CD4-positive, alpha-beta T cell treated with Interferon gamma for 1 hour (primary cell): ENCODE measurements at places on chromosomes 12 and 14.
A peak's percentile ranks its signal among the peaks of the same experiment; 100 is the strongest.

- DNase-seq = no peak
Observed at GRCh38 chr12:118206107-118206412, 70.1 kb downstream of the PEBP1 start.

- no peak for DNase-seq
Observed at GRCh38 chr12:25456474-25456873, 96.6 kb downstream of the LMNTD1 start.

- no peak for DNase-seq
Observed at GRCh38 chr12:131832321-131833231, 4.4 kb downstream of the MMP17 start.

DNA sequence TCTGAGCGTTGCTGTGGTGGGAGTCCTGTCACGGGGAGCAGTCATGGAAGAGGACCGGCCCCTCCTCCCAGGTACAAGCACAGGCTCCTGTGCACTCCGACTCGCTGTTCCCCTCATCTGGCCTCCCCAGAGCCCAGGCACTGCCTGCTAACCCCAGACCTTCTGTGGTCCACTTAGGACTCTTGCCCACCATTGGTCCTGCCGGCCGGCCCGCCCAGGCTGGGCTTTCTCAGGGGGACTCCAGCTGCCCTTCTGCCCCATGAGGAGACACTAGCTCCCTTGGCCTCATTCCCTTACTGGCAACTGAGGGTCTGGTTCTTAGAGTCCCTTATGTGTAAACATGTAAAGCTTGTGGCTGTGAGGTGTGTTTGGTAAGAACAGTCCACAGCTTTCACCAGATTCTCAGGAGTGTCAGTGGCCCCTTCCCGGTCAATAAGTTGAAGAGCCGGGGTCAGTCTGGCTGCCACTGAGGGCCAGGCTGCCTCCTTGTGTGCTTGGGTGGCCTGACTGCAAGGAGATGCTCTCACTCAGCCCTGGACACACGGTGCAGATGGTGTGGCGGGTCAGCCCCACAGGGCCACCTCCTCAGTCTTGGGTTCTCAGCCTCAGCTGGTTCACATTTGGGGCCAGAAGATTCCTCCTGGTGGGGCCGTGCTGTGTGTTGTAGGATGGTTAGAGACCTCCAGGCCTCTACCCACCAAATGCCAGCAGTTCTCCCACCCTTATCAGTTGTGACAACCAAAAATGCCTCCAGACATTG, 43.6 kb downstream of the DDX51 start:
- no peak for DNase-seq

DNA sequence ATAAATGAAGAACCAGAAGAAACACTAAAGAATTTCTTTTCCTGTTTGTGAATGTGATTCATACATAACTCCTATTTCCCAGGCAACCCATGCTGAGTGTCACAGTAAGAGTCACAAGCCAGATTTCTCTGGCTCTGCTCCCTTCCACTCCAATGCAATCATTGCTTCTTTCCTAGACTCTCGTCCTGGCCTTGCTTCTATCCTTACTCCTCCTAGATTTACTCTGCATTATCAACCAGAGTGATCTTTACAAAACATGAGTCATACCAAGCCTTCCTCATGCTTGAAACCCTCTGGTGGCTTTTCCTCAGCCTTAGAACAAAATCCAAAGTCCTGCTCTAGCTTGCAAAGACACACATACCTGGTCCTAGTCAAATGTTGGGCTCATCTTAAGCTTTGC, 13.3 kb downstream of the IL22 start:
- no peak for DNase-seq

GRCh38 chr14:104657101-104657524, 32.3 kb upstream of the INF2 start:
- DNase-seq = peak; percentile 75

DNA sequence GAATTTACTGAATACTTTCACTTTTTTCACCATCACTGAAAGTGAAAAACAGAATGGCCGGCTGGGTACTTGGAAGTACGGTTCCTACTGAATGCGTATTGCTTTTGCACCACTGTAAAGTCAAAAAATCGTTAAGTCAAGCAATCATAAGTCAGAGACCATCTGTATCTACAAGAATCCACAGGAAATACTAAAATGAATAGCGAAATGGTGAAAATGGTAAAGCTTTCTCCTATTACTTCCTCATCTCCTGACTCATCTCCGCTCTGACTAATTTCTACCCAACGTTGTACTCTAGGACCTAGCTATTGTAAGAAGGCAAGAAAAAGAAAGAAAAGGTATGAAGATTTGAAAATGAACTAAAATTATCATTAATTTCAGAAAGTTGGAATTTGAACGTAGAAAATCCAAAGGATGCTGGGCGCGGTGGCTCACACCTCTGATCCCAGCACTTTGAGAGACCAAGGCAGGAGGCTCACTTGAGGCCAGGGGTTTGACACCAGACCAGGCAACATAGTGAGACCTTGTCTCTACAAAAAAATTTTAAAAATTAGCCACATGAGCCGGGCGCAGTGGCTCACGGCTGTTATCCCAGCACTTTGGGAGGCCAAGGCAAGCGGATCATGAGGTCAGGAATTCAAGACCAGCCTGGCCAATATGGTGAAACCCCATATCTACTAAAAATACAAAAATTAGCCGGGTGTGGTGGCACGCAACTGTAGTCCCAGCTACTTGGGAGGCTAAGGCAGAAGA, 5.3 kb upstream of the CDCA4 start:
- no peak for DNase-seq

DNA sequence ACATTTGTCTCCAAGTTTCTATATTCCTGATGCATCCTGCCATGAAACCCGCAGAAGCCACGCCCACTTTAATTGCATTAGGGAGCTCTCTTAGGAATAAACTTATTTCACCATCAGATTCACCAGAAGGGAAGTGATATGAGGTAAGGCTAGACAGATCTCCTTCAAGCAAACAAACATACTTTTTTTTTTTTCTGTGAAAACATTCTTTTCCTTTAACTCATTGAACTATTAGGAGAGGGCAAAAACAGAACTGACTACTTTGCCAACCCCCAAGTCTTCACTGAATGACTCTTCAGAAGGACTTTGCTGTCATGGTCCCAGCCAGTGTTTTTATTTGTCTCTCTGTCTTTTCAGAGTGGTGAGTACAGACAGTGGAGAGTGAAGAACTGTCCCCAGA, 48.4 kb downstream of the GTF2A1 start:
- DNase-seq = no peak

DNA sequence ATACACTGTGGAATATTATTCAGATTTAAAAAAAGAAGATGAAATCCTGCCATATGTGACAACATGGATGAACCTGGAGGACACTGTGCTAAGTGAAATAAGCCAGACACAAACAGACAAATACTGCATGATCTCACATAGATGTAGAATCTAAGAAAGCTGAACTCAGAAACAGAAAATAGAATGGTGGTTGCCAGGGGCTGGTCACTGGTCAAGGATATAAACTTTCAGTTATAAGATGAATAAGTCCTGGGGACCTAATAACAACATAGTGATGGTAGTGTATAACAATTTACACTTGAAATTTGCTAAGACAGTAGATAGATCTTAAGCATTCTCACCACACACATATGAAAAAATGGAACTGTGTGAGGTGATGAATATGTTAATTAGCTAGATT, 161.3 kb upstream of the TMCC3 start:
- DNase-seq = no peak
